ENCODE measurements at places on chromosomes 16 and 17. TPM values are rescaled to one million over a fixed set of nuclear protein-coding genes. Genes with fewer than 3 reads are reported as not detected.
A peak's percentile ranks its signal among the peaks of the same experiment; 100 is the strongest.

GRCh38 chr17:78970834-78971755, 8.6 kb downstream of the LGALS3BP start:
- peak; percentile 96 for DNase-seq

GRCh38 chr16:10839279-10839666, 20.7 kb upstream of the TVP23A start:
- no peak for DNase-seq

- DNase-seq = no peak
Measured at GRCh38 chr17:74860229-74860871, 665 bp upstream of the GRIN2C start.

- DNase-seq = no peak
Measured at GRCh38 chr16:12132290-12132689, 155.8 kb downstream of the SNX29 start.

Gene BCKDK
- total RNA-seq = 58.3 TPM

Gene TBX2
- total RNA-seq = 37.3 TPM

Measured in esophagus muscularis mucosa (tissue), 4 donors.